Dermis blood vessel endothelial cell (primary cell): ENCODE measurements at places on chromosomes 5 and 9.

- DNase-seq: no peak
Measured at GRCh38 chr9:23321049-23321448, 505.0 kb downstream of the ELAVL2 start.

DNA sequence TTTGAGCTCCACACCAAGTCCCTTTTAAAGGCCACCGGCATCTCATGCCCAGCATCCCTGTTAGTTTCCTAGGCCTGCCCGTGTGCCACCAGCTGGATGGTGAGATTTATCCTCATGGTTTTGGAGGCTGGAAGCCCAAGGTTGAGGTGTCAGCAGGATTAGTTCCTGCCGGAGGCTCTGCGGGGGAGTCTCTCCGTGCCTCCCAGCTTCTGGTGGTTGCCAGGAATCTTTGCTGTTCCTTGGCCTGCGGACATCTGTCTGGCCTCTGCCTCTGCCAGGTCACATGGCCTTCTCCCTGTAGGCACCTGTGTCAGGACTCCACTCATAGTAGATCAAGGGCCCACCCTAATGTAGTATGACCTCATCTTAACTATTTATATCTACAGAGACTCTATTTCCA, 45.4 kb downstream of the JADE2 start:
- DNase-seq: no peak

DNA sequence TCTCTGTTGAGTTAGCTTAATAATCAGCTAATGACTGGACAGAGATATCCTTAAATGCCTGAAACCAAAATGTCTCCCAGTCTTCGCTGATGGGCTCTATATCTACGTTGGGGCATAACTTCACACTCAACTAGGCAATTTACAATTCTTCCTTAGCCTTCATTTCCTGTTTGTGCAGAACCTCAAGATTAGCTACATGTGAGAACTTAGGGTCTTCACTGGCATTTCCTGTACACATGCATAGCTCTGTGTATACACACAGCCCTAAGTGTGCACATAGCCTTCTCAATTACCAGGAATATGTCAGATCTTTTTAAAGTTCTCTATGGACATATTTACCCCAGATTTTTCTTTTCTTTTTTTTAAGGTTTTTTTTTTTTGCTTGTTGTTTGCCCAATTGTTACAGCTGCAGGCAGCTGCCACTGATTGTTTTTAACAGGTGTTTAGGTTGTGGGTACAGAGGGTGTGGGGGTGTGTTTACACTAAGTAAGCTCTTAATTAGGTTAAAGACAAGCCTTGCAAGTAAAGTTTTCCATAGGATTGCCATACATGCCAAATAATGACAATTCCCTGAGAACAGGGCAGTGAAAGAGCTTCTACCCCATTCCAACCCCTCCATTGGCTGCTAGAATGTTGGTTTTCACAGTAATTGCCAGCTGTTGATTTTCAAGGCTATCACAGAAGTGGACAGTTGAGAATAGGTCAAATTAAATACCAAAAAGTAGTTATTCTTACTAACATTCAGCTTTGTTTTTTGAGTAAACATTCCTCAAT, 441.0 kb downstream of the TLE4 start:
- DNase-seq: no peak

- no peak for DNase-seq
Measured at GRCh38 chr5:122436615-122437014, 124.6 kb downstream of the SNCAIP start.

GRCh38 chr9:36336131-36336907, 63.8 kb downstream of the RNF38 start:
- DNase-seq: no peak

DNA sequence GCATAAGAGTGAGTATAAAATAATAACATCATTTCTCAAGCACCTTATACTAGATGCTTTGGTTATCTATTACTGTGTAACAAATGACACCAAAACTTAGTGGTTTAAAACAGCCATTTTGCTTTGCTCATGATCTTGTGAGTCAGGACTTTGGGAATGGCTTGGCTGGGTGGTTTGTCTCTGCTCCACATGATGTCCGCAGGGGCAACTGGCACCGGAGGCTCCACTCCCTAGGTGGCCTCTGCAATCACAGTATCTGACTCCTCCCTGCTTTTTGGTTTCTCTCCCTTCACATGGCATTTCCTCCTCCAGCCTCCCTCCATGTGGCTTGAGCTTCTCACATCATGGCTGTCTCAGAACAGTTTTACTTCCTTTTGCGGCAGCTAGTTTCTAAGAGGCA, 259.5 kb downstream of the GAS1 start:
- no peak for DNase-seq

GRCh38 chr9:312596-313320, 98.1 kb downstream of the DOCK8 start:
- peak; percentile 40 for DNase-seq

GRCh38 chr5:142811866-142812557, 41.8 kb downstream of the ARHGAP26 start:
- peak; percentile 78 for DNase-seq

GRCh38 chr9:92550765-92551164, 15.0 kb upstream of the ECM2 start:
- no peak for DNase-seq

DNA sequence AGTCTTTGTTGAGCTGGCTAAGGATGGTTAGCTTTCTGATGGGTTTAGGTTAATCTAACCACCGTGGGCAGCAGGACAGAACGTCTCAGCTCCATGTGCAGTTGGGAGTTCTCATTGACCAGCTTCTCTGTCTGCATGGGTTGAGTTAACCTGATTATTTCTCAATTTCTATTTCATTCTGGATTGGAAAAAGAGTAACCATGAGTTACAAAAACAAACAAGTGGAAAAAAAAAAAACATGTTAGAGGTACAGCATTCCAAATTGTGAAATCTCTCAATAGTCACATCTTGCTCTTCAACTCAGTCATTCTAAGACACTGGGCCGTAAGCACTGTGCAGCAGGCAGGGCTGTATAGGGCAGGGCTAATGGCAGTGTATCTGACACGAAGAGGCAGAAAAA, 343.7 kb upstream of the KLF4 start:
- no peak for DNase-seq

DNA sequence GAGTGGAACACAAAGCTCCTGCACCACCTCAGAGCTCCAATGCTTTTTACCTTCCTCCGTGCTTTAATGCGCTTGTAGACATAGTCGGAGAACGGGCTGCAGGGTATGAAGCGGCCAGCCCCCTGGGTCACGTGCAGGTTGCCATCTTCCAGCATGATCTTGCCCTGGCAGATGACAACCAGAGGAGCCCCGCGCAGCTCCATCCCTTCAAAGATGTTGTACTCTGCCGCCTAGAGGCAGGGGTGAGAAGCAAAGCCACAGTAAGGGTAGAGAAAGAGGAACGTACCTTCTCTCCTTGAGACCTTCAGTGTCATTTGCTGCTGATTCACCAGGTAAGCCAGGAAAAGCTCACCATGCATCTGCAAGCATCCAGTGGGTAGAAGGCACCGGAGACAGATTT, 112.3 kb downstream of the DPYSL3 start:
- no peak for DNase-seq

GRCh38 chr5:145681686-145682085, 153.5 kb downstream of the PRELID2 start:
- peak; percentile 84 for DNase-seq

- DNase-seq: no peak
Measured at GRCh38 chr9:87898151-87898550, 15.5 kb downstream of the SPATA31E1 start.

GRCh38 chr5:42611437-42611836, 145.2 kb upstream of the CCDC152 start:
- DNase-seq: no peak

GRCh38 chr9:134663753-134664415, 22.3 kb downstream of the COL5A1 start:
- no peak for DNase-seq

DNA sequence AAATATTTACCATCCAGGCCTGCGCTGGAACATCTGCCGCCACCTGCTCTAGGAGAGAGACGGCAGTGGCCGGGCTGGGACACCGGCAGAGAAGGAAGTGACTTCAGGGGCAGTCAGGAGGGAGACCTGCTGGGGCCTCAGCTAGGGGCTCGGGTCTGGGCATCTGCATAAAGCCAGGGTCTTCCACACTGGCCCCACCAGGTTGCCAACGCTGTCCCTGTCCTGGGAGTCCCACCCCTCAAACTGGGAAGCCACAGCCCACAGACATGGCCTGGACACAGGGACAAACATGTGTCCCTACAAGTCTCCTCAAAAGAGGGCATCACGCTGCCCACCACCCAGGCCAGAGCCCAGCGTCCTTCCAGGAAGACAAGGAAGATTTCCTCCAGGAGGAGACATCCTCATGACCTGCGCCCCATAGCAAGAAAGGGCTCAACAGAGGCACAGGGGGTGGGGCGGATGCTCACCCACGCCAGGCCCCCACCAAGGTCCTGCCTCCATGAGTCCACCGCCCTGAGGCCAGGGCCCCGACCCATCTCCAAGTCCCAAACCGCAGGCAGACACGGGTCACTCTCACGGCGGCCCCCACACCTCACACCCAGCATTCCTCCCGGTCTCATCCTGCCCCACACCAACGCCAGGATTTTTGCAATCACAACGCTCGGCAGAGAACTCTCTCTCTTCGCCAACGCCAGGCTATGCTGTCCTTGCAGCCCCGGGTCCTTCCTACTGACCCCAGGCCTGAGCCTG, 9.0 kb downstream of the VAV2 start:
- no peak for DNase-seq

DNA sequence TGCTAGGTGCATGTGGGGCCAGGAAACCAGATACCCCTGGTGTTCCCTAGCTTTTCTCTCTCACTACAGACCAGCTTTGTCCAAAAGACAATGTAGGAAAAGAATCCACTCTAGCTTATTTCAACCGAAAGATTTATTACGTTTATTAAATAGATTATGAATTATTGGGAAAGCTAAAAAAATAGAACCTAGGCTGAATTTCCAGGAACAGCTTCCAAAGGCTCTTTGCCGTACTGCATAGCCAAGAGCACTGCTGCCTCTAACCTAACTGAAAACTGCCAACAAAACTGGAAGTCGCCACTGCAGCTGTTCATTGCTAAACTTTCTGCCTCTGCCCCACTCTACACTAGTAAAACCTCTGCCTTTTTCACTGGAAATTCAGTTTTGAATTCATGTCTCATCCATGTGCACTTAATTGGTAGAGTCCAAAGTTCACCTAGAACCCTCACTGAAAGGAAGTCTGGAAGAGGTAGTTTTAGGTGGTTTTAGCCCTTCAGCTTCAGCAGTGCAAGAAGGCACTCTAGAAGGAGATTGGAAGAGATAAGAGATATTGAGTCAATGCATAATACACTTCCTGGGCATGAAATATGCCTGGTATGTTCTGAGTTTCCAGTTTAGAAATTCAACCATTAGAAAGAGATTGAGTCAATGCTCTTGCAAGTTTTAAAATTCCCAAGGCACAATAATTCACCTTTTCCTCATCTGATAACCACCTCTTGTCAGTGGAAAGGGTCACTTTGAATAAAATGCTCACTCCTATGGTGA, 927.9 kb downstream of the MAT2B start:
- no peak for DNase-seq

- DNase-seq: no peak
Measured at GRCh38 chr9:79185866-79186265, 385.9 kb upstream of the TLE4 start.

DNA sequence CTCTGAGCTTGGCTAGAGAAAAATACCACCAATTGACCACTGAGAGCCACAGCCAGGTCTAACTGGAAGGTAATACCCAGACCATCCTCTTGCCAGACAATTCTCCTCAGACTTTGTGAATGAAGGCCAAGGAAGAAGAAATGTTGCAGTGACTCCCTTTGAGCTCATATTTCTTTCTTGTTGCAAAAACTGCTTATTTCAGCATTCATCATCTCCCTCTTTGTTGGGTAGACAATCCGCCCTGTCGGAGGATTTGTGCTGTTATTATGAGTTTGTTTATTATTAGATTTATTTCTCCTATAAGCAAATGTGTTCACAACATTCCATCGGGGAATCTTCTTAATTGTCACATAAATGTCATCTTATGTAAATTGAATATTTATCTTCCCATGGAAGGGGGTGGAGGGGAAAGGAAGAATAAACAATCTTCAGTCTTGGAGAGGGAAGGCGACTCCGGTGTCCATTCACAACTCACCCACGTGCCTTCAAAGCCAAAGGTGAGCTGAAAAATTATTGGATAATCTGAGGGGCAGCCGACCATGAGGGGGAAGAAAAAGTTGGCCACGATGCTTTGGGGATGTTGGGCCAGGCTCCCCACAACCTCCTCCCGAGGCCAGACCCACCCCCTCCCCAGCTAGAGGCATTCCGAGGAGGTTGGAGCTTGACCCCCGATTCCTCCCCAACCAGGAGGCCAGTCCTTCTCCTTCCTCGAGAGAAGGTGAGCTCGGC, 1.8 kb upstream of the JADE2 start:
- DNase-seq: no peak

DNA sequence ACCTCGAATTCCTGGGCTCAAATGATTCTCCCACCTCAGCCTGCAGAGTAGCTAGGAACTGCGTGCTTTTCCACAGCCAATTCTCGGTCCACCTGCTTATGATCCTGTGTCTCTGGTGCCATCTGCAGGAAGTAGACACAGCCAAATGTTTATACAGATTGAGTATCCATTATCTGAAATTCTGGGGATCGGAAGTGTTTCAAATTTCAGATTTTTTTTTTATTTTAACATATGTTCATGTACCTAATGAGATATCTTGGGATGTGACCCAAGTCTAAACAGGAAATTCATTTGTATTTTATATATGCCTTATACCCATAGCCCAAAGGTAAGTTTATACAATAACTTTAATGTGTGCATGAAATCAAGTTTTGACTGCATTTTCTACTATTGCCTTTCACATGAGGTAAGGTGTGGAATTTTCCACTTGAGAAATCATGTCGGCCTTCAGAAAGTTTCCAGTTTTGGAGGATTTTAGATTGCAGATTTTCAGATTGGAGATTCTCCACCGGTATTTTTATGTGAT, 89.5 kb downstream of the ESM1 start:
- DNase-seq: peak; percentile 78

DNA sequence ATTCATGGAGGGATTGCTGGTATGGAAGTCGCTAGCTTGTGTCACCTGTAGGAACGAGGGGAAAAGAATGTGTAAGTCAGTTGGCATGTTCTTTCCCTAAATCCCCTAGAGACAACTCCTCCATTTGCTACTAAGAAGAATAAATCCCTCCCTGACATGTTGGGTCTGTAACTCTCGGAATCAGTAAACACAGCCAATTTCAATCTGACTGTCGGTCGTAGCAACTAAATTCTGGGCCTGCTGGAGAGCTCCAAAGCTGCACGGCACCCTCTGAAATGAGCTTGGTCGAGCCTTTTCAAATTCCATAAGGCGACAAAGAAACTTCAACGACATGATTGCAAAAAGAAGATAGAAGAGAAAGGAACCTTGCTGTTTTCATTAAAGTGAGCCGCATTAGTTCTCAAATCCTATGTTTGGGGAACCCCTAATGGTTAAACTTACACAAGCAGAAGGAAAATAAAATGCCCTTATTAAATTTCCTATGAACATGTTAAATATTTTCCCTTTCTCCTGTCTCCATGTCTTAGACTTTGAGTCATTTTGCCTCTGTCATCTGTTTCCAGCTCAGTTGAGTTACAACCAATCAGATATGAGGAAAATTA, 735.8 kb upstream of the WWC1 start:
- DNase-seq: no peak

- no peak for DNase-seq
Measured at GRCh38 chr5:63094730-63095129, 516.1 kb downstream of the LRRC70 start.
